ENCODE measurements at places on chromosomes 4 and X.

DNA sequence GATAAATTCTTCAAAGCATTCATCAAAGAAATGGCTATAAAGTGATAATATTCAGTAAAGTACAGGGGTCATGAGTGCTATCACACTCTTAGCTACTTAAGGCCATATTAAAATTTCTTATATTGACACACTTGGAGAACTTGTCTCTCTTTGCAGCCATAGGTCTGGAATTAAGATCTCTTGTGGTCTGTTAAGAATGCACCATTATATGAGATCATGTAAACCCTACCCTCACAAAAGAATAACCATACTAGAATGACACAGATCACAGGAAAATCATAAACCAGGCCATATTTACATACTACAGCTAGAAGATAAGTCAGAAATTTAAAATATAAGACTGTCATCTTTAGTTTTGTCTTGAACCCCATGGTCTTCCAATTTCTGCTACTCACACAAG, 434.3 kb downstream of the PDGFC start:
- DNase-seq = no peak

DNA sequence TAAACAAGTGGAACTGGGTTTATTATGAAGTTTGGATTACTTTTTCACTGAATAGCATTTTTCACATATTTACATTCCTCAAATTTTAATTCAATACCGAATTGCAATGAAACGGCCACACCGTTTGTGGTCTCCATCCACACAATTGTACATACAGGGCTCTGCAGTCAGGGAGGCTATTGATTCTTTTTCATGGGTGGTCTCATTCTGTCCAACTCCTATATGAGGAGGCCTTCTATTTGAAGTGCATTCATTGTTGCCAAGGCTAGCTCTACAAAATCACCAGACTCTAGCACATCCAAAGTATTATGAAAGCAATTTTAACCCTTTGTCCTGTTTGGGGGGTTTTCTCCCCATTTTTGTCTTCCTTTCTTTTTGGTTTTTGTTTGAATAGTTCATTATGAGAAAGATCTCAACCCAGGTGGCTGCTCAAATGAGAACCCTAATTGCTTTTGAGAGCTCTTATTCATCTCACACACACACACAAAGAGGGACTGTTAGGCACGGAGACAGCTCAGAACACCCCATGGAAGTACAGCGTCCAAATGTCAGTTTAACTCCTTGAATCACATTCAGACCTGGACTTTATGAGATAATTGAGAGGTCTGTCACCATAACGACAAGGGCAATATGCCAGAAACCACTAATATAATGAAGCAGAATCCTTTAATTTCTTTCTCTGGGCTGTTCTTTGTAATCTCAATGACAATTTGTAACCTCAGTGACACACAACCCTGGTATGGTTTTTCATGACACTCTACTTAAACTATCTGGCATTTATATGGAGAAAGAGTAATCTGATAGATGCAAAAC, 79.4 kb downstream of the NLGN4X start:
- no peak for DNase-seq

- DNase-seq = no peak
Measured at GRCh38 chr4:178086320-178086719, 644.1 kb upstream of the AGA start.

- DNase-seq = no peak
Measured at GRCh38 chr4:119851649-119852048, 215.0 kb downstream of the MAD2L1 start.

- no peak for DNase-seq
Measured at GRCh38 chr4:112502871-112503270, 13.1 kb downstream of the NEUROG2 start.
